Activated CD4-positive, alpha-beta T cell treated with anti-CD3 and anti-CD28 coated beads for 48 hours (primary cell): ENCODE measurements at places on chromosomes 13 and 19.

GRCh38 chr19:784541-784940 is 12.7 kb upstream of the PTBP1 start:
- DNase-seq = no peak

GRCh38 chr13:74450525-74450845 is 316.3 kb upstream of the KLF12 start:
- no peak for DNase-seq

GRCh38 chr13:105952233-105952972 is 583.1 kb downstream of the EFNB2 start:
- no peak for DNase-seq

DNA sequence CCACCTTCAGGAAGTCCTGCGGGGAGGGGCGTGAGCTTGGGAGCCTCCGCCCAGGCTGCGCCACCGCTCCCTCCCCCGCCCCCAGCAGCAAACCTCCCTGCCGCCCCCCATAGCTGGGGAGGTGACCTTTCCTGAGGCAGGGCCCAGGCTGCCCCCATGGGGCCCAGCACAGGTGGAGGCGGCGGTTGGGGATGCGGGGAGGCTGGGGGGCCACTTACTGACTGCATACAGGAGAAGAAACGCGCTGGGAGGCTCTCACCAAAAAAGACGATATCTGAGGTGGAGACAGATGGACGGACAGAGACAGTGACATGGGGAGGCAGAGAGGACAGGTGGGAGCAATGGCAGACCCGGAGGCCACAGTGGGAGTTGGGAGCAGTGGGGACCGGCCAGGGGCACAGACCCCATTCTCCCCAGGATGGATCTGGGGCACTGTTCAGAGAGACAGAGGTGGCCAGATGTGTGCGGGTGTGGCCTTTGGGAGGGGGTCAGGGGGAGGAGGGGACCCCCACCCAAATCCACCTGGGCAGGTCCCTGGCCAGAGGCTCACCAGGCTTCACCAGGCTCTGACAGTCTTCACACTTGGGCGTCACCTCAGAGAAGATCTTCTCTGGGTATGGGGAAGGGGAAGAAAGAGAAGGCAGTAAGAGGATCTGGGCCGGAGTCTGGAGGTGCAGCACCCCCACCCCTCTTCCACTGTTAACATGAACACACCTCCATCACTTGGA is 3.0 kb upstream of the RINL start:
- DNase-seq = no peak

- no peak for DNase-seq
Measured at GRCh38 chr19:33359581-33359980, 13.9 kb upstream of the CEBPG start.

DNA sequence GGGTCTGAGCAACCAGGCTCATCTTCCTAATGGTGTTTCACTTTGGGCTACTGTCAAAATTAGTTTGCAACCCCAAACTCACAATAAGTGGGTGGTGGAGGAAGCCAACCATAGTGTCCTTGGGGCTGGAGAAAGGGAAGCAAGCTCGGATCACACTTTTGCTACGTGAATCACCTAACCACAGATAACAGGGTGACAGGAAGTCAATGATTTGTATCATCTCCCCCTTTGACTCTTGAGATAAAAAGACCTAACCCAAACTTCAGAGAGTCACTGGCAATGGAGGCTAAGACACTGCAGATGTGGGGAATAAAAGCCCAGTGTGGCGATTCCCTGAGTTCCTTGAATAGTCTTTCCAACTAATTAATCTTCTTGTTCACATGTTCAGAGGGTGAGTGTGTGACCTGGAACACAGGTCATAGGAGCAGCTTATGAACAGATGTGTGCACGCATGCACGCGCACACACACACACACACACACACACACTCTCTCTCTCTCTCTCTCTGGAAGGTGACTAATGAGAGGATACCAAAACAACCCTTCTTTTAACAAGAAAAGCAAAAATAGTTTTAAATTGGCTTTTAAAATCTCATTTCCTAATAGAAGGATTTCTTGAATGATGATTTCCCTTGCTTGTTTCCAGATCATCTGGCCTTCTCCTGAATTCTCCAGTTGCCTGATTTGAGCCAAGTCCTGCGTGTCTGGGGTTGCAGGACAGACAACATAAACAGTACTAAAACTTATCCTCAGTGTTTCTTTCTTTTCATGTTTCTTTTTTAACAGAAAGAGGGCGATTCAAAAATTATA is 21.2 kb upstream of the DOCK9 start:
- DNase-seq = peak; percentile 50

DNA sequence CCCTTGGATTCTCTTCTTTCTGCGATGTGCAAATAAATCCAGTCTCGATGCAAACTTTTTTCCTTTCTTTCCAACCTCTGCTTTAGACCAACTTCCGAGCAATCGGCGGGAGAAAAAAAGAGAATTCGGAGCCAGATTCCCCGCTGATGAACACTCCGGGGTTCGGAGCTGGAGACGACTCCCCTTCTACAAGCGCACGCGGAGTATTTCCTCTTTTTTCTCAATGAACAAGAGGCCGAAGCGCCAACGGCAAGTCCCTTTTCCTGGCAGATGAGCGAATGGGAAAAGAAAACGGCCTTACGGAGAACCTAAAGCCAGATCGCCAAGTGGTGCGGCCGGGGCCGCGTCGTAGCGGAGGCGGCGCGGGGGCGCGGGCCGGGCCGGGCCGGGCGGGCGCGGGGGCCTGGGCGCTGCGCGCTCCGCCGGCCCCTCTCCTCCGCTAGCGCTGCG is 250 bp downstream of the SPRY2 start:
- peak; percentile 9 for DNase-seq

DNA sequence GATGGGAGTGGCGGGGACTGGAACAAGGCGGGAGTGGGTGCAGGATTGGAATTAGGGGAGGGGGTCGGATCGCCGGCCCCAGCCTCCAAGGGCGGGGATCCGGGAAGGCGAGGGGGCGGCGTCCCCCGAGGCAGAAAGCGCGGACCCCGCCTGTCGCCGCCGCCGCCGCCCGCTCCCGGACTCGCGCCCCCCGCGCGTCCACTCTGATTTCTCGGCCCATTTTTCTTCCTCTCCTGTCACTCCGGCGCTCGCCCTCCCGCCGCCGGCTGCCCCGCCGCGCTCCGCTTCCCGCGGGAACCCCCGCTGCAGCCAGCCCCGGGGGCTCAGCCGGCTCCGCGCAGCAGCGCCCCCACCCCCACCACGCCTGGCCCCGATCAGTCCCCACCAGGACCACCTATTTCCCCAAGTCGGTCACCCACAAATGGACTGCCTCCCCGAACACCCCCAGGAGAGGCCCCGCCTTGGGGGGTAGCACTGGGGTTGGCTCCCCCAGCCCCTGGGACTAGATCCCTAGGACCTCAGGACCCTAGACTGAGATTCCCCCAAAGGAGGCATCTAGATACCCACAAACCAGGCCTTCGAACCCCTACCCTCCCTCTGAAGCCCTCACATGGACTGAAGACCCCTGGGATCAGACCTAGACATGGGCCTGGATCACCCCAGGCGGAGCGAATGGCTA is 12.6 kb upstream of the ERFL start:
- DNase-seq = no peak

DNA sequence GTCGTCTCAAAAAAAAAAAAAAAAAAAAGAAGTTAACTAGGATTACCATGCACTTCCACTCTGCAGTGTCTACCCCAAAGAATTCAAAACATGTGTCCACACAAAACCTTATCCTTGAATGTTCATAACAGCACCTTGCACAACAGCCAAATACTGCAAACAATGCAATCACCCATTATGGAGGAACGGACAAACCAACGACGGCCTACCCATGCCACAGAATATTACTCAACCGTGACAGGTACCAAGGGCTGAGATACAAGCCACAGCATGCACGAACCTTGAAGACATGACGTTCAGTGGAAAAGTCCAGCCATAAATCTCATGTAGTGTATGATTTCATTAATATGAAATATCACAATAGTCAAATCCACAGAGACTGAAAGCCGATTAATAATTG is 3.0 kb upstream of the SHISA7 start:
- DNase-seq = no peak
